Stimulated activated CD8-positive, alpha-beta memory T cell treated with anti-CD3 and anti-CD28 coated beads, Interleukin-15, amount 100 ng/mL, for 4 hours (primary cell): ENCODE measurements at places on chromosomes 1 and 21.

DNA sequence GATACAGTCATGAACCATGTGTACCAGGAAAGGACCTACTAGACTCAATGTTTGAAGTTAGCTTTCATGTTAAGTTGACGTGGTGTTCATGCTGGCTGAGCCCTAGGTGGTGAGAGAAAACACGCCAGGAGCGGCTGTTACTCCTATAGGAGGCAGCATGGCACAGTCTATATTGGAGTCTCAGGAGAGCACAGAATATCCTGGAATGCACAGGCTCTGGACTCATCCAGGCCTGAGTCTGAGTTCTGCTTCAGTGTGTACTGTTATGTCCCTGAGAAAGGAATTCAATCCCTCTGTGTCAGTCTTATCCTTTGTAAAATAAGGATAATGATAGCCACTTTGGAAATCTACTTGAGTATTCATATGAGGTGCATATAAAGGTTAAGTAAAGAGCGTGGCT is 41.2 kb downstream of the DPT start:
- no peak for DNase-seq

- DNase-seq = no peak
These were observed 282.6 kb downstream of the BARHL2 start for GRCh38 chr1:90434460-90434859.

GRCh38 chr1:157495285-157495684 is 57.0 kb downstream of the FCRL5 start:
- DNase-seq = no peak

DNA sequence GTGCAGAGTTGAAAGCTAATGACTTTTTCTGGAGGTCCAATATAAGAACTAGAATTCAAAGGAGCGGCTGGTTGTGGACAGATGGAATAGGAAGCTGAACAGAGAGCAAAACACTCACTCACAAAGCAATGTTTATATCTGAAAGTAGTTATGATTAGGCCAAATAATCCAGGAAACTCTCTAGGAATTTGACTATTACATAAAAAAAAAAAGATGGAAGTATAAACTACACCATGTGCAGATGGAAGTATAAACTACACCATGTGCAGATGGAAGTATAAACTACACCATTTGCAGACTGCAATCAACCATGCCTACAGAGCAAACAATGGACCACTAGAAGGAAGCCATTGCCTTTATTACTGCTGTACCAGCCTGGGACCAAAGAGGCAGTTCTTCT is 771.1 kb downstream of the BRINP3 start:
- no peak for DNase-seq

DNA sequence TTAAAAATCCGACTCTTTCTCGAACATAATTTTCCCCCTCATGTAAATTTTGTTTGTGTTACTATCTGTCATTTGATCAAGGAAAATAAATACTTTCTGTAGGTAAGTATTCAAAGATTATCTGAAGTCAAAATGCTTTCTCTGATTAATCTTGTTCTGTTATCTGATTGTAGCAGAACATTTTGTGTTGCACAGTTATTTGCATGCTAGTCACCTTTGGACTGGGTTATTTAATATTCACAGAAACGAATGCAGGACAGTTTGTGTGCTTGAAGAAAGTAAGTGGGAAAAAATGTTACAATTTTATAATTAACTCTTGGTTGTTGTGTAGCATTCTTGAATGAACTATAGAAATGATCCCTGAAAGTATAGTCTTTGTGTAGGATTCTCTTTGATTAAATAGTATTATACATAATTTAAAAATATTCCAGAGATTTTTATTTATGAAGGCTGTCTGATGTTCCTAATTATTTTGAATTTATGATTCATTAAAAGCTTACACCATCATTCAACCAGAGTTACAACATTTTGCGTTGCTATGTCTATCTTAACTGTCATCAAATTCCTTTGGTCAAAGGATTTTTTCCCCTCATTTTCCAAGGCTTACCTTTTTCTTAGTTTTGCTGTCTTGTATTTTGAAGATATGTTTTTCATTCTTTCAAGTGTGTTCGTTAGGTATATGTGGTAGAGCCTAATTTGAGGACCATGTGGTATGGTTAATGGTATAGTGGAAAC is 176.6 kb downstream of the GIPC2 start:
- no peak for DNase-seq

DNA sequence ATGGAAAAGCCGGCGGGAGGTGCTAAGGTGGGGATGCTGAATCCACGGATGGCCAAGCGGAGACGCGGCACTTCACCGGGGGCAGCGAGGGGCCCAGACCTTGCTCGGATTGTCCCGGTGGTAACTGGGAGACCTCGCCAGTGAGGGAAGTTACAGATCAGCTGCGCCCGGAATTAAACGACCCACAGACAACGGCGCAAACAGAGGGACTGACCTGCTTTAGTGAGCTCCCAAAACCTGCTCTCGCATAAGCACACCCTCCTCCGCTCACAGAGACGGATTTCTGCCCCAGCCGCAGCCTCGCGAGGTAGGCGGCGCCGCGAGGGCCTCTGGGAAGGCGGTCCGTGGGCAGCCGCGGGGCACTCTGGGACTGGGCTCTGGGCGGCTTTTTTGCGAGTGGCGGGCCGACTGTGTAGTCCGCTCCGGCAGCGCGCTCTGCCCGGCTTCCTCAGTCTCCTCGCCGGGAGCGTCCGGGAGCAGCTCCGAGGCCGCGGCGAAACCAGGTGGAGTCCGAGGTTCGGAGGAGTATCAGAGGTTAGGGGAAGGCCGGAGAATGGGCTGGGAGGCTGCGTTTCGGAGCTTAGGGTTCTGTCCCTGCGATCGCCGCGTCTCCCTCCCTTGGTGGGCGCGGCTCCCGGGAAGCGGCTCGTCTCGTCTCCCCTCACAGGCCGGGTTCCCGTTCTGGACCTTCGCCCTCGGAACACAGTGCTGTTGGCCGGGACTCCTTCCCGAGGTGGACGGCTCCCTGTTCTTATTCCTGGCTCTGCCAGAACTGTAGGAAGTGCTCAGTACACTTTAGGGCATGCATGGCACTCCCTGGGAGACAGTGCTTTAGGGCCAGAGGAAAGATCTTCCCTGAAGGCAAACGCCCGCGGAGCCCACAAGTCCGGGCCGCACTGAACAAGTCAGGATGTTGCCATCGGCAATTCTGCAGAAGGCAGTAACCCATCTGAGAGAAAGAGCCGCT is at the start of gene EXO5:
EXO5 (plus strand) TSS at position 393 of the 967 bp plus-strand sequence. CDS start 5,778 bp downstream, outside the sequence.
- DNase-seq = peak; percentile 68

GRCh38 chr1:158496374-158496773 is 24.4 kb downstream of the OR10R2 start:
- no peak for DNase-seq

GRCh38 chr1:15186846-15187151 is 33.3 kb downstream of the TMEM51 start:
- no peak for DNase-seq

DNA sequence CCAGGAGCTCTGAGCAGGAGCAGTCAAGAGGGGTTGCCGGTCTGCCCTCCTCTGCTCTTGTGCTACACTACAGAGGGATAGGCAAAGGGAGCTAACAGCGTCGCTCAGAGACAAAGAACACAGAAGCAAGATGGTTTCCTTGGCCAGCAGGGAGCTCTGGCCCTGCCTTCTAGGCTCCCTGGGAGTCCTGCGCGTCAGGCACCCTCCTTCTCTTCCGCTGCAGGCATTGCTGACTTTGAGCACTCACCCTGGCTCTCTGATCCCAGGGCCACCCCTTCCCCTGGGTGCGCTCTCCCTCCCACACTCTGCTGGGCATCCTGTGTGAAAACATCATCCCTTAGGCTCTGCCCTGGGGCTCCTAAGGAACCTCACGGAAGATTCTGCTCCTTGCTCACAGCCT is 489 bp downstream of the TNNI1 start:
- DNase-seq = no peak

DNA sequence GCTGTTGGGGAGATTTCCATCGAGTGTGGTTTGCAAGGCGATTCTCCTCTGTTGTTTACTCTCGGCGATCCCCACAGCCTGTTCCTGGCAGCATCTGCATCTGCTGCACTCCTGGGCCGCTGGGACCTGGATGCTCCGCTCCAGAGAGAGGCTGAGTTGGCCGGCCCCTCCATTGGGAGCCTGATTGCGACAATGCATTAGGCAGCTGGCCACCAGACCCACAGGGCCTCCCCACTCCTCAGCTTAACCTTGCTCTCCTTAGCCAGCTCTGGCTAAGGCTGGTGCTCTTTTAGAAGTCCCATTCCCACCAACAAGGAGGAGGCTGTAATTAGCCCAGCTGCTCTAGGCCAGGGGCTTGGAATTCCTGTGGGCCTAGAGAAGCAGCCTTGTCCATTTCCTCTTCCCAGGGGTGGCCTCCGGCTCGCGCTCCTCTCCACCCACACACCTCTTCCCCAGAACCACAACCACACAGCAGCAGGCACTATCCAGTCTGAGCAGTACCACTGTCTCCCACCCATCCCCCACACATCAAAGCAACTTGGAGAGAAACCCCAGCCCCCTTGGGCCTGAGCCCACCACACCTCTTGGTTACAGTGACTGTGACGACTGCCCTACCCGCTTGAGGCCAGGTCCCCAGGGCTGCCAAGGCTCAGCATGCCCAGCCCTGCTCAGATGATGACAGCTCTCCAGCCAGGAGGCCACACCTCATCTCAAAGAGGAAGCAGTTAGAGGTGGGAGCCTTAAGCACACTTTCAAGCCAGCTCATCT is 193.8 kb upstream of the EDN2 start:
- DNase-seq = no peak

DNA sequence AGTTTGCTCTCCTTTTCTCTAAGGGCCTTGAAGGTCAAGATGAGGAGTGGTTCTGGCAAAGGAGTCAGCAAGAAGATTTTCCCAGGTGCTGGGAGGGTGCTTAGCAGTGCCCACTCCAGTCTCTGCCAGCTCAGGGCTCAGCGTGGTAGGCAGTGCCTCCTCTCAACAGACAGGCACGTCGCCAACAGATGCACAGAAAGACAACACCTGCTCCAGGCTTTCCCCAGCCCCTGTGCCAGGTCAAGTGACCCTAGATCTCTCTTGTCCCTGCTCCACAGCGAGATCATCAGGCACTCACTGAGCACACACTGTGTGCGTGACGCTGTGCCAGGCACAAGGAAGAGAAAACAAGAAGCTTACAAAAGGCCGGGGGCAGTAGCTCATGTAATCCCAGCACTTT is 86.0 kb downstream of the CASZ1 start:
- DNase-seq = no peak

DNA sequence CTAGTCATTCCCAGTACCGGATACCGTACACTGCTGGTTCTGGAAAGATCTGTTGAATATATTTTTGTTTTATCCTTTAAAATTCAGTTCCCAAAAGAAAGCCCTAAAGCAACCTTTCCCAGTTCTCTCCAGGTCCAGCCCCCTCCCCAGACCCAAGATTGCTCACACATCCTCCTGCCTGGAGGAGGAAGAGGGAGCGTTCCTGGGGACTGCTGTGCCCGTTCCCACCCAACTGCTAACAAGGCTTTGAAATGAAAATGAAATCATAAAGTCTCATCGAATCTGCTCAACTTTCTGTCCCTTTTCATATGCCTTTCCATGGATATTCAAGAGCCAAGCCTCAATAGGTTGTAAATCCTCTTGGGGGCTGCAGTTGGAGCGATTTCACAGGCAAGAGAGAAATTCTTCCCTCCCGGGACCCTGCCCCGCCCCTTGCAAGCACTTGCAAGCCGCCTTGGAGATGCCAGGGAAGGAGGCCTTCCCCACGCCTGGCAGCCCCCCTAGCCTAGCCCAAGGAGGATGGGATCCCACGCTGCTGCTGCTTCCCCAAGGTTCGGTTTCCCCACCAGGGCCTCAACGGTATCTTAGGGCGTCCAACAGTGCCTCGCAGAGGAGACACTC is 113.2 kb upstream of the CACHD1 start:
- no peak for DNase-seq

- no peak for DNase-seq
These were observed 213.7 kb upstream of the CSF3R start for GRCh38 chr1:36696261-36696940.
